Right cardiac atrium (tissue), 5 donors: ENCODE measurements at places on chromosomes 3 and 15. TPM values are rescaled to one million over a fixed set of nuclear protein-coding genes. Genes with fewer than 3 reads are reported as not detected.

DNA sequence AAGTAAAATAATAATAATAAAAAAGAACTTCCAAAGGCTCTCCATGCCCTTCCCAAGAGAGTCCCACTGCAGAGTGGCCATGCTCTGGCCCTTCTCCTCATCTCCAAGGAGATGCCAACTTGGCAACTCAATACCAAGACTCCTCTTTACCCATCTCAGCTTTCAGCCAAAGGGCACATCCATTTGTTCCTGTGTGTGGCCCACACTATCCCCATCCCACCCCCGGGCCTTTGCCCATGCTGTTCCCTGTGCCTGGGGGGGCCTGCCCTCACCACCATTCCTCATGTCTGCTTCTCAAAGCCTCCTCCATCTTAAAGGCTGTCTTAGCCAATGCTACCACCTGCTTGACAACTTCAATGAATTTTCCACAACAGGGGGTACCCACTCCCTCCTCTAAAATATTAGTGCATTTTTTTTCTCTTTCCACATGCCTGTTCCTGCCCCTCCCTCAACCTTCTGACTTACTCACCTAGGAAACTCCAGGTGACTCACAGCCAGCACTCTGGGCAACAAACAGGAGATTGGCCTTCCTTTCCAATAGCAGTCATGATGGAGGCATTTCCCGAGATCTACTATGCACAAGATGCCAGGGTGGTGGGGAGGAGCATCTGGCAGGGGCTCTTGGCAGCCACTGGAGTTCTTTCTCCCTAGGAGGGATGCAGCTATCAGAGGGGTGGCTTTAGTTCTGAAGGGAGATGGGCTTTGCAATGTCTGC, 109.4 kb upstream of the SMAD3 start:
- DNase-seq, result no peak

- DNase-seq, result no peak
Measured at GRCh38 chr15:25787855-25788520, 75.1 kb downstream of the ATP10A start.

DNA sequence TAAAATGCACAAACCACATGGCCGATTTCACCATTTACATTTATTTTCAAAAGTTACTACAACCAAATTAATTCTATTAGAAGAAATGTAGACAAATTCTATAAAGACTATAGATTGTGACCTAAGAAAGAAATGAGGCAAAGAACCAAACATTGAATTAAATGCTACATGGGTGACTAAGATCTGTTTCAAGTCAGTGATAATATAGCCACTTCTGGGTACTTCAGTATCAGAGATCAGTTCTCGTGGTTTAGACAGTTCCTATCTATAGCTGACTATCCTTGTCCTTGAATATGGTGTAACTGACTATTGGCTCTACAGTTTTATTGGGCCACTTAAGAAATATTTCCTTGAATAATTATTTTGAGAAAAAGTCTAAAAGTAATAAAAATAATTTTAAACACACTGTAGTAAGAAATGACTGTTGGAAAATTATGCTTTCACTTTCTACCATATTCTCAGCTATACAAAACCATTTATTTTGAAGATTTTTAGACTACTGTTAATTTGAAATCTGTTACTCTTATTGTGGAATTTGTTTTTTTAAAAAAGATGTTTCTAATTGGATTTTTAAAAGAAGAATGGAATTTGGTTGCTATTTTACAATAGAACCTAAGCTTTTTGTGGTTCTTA, 14.1 kb downstream of the KCNMB3 start:
- no peak for DNase-seq

DNA sequence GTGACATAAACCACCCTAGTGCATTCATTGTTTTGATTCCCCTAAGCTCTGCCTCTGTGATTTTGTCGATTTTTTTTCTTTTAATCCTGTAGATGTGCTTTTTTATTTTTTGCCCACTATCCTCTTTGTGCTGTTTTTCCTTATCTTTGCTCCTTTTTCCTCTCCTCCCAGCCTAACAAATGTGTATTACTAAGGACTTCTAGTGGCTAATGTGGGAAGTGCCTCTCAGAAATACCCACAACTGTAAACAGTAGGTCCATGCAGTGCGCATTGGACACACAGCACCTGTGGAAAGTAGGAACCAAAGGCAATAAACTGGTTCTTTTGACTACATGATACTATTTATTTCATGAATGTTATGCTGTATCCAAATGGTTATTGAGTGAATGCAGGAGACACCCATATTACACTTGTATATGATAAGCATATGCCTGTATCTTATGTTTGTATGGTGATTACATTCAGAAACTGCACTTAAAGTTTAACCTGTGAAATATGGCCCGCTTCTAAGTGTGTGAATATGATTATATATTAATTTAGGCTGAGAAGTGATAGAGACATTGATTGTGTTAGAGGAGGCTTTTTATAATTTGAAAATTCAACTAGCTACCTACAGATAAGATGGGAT, 147.8 kb downstream of the PLCL2 start:
- no peak for DNase-seq

- DNase-seq, result no peak
Measured at GRCh38 chr15:71804226-71804625, 6.1 kb upstream of the NR2E3 start.

DNA sequence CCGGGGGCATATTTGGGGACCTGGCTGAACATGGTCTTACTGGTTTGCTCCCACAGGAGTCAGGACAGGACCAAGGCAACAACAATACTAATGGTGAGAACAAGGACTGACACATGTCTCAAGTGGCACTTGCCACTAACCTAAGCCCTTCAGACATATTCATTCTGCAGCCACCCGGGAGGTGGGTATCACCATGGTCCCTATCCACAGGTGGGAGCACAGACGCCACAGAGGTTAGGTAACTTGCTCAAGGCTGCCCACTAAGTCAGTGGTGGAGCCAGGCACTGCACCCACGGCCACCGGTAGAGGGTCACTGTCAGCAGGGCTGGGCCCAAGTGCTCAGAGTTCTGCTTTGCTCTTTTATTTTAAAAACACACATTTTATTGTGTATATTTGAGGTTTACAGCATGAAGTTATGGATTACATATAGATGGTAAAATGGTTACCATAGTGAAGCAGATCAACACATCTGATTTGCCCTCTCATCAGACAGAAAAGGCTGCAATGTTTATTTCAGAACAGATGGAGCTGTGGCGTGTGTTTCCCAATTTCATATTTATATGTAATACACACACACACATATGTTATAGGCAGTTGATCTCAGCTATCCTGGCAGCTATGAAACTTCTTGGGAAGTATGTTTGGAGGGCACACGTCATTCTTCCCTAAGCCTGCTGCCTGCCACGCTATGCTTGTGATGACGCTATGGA, 30.0 kb upstream of the SLC41A3 start:
- no peak for DNase-seq

- no peak for DNase-seq
Measured at GRCh38 chr15:68419301-68420175, 12.4 kb downstream of the ITGA11 start.

Gene KBTBD13
- 2.8 TPM for total RNA-seq
